ENCODE measurements at places on chromosomes 12 and 14.

- no peak for DNase-seq
Observed at GRCh38 chr12:113610698-113611097, 139.0 kb upstream of the LHX5 start.

- DNase-seq, result peak; percentile 39
Observed at GRCh38 chr12:85872497-85873091, 1.5 kb upstream of the NTS start.

DNA sequence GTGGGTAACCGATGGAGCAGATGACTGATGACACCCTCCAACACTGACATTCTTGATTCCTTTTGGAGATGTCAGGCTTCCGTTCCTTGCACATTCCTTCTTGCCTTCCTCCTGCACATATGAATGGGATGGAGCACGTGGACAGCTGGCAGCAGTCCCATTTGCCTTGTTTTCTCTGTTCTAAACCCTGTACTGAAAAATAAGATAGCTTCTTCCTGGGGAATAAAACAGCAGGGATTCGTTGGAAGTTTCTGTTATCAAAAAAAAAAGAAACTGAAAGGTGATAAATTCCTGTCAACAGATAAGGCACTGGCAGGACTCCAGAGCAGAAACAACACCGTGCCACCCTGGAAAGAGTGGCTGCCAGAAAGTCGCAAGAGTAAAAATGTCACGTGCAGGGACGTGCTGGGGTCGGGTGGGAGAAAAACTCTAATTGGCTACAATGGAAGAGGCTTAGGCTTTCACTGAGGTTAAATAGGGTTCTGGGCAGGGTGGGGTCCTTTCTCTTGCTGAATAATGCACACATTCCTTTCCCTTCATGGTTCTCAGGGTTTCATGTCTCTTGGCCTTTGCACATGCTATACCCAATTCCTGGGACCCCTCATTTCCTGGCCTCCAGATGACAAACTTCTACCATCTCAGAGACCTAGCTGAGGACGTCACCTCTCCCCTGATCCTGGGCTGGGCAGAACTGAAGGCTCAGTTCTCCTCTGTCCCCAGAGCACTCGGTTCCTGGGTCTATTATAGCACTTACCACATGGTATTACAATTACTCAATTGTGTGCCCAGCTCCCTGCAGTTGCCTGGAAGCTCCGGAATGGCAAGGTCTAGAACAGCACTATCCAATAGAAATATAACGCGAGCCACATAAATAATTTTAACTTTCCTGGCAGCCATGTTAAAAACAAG lies 7.0 kb upstream of the NUAK1 start:
- peak; percentile 74 for DNase-seq

GRCh38 chr14:95857275-95857674 lies 19.4 kb upstream of the TUNAR start:
- DNase-seq, result no peak

GRCh38 chr14:95871531-95871930 lies 5.1 kb upstream of the TUNAR start:
- DNase-seq, result no peak

GRCh38 chr12:19872621-19873540 lies 433.6 kb downstream of the AEBP2 start:
- no peak for DNase-seq

DNA sequence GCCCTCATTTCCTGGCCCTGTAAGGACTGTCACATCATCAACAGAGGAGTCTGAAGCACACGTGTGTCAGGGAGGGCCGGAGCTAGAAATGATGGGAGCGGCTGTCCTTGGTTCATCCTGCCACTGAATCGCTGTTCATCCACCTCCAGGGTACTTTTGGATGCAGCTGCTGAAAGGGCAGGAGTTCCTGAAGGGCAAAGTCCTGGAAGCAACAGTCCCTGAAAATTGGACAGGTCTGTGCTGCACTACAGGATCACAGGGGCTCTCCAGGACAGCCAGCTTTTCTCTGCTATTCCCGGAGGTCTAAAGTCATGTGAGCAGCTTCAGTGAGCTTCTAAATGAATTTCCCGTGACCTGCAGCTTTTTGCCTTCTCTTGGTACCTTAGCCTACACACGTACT lies 17.7 kb downstream of the POU6F1 start:
- no peak for DNase-seq

DNA sequence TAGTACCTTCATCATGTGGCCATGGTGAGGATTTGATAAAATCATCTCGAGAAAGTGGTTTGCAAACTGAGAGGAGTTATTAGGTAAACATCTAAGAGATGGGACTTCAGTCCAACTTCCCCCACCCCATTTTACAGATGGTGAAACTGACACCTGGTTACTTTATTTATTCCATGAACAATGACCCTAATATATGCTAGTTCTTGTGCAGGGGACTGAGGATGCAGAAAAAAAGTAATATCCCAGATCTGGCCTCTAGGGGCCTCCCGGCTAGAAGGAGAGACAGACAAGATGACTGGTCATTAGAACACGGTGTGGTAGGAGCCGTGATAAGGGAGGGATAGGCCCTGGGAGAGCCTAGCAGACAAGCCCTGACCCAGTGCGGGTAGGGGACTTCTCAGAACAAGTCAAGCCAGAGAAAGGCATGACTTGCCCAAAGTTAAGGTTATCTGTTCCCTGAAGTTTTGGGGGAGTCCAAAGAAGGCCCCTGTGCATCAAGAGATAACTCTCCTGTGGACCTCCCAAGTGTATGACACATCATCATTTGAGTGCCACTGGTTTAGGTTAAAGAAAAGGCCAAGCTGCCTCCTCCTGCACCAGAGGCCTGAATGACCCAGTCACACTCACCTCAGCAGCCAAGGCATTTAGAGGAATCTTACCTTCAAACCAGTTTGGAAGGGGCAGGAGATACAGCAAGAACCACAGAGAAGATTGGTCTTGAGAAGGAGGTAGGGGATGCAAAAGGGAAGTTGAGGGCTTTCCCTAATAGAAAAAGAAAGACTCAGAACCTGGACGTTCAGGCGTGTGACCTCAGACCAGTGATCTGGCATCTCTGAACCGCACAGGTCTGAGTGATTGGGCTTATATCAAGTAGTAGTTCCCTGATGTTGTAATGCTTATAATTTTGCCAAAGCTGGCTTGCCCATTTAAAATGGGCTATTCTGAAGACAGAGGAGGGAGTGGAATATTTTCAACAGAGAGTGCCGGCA lies 1.6 kb downstream of the CMKLR1 start:
- DNase-seq, result peak; percentile 27

DNA sequence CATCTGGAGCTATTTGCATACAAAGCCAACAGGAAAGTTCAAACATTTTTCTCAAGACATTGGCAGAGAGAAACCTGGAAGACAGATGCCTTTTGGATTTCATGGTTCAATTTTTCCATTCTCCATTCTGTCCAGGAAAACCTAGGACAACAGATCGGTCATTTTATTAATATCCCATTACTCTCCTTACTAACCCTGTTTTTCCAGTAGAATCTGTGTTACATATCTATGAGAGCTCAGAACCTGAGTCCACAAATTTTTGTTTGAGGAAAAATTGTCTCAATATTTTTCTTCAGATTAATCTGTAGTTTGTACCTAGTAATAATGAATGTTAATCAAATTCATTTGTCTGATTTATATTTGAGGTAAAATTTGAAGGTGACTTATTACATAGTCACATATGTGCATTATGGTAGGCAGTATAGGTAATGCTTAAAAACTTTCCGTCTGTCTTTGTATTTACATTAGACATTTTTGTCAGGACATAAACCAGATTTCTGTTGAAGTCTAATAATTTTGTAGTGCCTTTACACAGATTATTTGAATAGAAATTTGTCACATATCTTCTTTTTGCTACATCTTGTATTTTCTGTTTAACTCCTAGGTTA lies 75.3 kb downstream of the CCDC91 start:
- no peak for DNase-seq

- DNase-seq, result no peak
Observed at GRCh38 chr12:117792471-117792870, 176.3 kb downstream of the KSR2 start.

GRCh38 chr14:100855256-100855930 lies 29.5 kb downstream of the MEG3 start:
- DNase-seq, result no peak

DNA sequence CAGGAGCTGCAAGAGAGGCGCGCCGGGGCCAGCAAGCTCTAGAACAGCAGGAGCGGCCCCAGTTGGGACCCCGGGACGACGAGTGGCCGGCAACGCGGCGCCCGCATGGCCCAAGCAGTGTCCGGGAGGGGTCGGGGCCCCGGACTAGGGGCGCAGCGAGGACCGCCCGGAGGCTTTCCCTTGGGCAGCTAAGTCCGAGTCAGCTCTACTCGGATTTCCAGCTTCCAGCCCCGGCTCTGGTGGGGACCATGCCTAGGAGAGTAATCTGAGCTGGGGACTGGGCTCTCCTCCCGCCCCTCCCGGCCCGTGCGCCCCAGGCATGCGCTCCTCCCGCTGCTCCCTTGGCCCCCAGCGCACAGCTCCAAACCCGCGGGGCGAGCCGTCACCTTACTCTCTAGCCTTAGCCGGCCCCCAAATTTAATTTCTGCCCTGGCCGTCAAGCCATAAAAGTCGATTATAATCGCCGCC lies 41.6 kb upstream of the CAPRIN2 start:
- DNase-seq, result peak; percentile 51

DNA sequence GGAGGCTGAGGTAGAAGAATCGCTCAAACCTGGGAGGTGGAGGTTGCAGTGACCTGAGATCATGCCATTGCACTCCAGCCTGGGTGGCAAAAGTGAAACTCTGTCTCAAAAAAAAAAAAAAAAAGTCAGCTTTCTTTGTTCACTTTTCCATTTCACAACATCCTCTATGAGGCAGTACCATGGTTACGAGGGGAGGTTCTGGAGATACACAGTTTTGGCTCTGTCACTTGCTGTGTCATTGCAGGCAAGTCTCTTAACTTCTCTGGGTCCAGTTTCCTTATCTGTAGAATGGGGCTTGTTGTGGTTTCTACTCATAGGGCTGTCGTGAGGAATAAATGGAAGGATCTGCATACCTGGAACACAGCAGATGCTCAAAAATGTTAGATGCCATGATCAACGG lies 75.6 kb upstream of the SLC24A4 start:
- DNase-seq, result no peak

DNA sequence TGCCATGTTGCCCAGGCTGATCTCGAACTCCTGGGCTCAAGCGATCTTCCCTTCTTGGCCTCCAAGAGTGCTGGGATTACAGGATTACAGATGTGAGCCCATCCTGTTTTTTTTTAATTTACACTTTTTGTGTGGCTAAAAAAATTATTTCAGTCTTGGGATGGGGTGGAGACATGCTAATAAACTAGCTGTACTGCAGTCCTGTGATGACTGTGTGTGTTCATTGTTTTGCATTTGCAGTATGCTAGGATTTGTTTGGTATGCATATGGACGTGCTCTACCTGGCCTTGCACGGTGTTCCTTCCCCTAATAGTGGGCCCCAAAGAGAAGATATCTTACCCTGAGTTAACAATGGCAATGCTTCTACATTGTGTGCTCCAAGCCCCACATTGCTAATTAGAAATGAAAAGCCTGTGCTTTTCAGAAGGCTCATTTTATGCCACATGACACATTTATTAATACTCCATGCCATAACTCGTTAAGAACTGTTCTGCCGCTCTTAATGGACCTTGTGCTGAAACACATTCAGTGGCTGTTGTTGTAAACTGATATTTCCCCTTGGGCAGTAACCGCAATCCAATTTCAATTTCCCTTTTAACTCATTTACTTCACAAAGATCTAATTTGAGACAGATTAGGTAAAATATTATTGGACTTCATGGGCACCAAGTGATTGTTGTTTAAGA lies 86.4 kb downstream of the SCN8A start:
- DNase-seq, result no peak

DNA sequence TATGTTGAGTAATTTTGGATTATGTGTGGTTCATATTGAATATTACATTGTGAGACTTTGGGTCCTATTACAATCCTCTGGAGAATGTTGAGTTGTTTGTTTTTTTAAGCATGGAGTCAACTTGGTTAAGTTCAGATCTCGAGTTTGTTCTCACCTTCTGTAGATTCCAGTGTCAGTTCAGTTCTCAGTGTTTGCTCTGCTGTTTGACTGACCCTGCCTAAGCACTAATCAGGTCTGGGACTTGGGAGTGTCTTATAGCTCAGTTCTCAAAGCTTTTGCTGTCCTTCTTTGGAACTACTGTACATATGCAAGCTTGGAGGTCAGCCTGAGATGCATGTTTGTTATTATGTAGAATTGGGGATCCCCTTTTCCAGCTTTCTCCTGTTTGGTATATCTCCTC lies 63.1 kb downstream of the DIP2B start:
- no peak for DNase-seq

DNA sequence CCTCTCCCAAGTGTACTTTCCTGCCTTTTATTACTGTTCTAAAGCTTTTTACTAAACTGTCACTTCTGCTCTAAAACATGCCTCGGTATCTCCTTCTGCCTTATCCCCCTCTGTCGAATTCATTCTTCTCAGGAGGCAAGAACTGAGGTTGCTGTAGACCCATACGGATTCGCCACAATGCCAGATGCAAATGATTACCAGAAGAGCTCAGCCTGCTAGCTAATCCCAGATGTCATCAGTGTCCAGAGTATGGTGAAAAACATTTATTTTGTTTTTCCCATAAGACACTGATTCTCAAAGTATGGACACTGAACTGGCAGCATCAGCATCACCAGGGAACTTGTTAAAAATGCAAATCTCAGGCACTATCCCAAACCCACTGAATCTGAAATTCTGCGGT lies 359.3 kb downstream of the TMTC2 start:
- no peak for DNase-seq
